ENCODE measurements at places on chromosomes 2 and 18. TPM values are rescaled to one million over a fixed set of nuclear protein-coding genes. Genes with fewer than 3 reads are reported as not detected.

DNA sequence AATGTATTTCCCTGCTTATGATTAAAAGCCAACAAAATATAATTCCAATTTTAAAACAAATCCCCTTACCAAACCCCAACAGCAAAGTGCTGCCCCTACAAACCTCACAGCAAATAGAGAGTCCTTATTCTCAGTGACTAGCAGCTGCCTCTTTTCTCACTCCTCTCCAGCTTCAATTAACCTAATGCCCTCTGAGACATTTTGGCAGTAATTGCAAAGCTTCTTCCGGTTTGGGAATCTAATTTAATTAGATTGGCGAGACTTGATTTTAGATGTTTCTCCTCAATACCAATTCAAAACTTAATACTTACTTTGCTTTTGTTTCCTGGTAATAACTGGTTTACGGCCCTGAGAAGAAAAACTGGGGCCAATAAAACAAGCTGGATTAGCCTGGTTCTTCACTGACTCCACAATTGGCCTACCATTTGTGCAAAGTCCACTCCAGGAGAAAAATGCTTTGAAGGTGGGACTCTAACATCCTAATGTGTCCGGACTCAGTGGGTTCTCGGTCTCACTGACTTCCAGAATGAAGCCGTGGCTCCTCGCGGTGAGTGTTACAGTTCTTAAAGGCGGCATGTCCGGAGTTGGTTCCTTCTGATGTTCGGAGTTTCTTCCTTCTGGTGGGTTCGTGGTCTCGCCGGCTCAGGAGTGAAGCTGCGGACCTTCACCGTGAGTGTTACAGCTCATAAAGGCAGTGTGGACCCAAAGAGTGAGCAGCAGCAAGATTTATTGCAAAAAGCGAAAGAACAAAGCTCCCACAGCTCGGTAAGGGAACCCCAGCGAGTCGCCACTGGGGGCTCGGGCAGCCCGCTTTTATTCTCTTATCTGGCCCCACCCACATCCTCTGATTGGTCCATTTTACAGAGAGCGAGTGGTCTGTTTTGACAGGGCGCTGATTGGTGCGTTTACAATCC, 52.8 kb downstream of the SLC35F5 start:
- H3K4me3 ChIP-seq, result no peak overlapping the region
- DNase-seq, result no peak
- no peaks in the 10 kb centered on the region for H3K27me3 ChIP-seq
- no peak overlapping the region for H3K27ac ChIP-seq
- peaks cover 18% of the 10 kb centered on the region for H3K4me1 ChIP-seq
- H3K36me3 ChIP-seq, result peaks cover 5% of the 10 kb centered on the region

GRCh38 chr2:95099910-95100309, 21.7 kb downstream of the MRPS5 start:
- H3K27ac ChIP-seq, result no peak overlapping the region
- no peak for DNase-seq
- no peak overlapping the region for H3K4me3 ChIP-seq
- peaks cover 10% of the 10 kb centered on the region for H3K4me1 ChIP-seq
- H3K36me3 ChIP-seq, result peaks cover 62% of the 10 kb centered on the region

GRCh38 chr2:27263287-27264252, 723 bp upstream of the SLC30A3 start:
- DNase-seq, result no peak
- peaks cover 22% of the 10 kb centered on the region for H3K4me1 ChIP-seq
- peaks cover 46% of the 10 kb centered on the region for H3K27me3 ChIP-seq

GRCh38 chr2:233674995-233675394, 3.3 kb downstream of the UGT1A9 start:
- H3K4me3 ChIP-seq, result no peak overlapping the region
- no peaks in the 10 kb centered on the region for H3K4me1 ChIP-seq
- H3K27ac ChIP-seq, result no peak overlapping the region
- peaks cover 21% of the 10 kb centered on the region for H3K27me3 ChIP-seq
- no peaks in the 10 kb centered on the region for H3K36me3 ChIP-seq

DNA sequence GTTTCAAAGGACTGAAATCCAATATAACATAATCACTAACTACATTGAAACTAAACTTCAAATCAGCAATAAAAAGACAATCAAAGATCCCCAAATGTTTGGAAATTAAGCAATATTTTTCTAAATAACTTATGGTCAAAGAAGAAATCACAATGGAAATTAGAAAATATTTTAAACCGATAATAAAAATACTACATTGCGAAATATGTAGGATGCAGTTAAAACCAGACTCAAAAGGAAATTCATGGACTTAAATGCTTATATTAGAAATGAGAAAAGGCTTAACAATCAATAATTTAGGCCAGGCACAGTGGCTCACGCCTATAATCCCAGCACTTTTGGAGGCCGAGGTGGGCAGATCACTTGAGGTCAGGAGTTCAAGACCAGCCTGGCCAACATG, 79.0 kb upstream of the HAAO start:
- no peak overlapping the region for H3K4me3 ChIP-seq
- H3K4me1 ChIP-seq, result no peaks in the 10 kb centered on the region
- no peak for DNase-seq
- H3K27ac ChIP-seq, result no peak overlapping the region
- H3K27me3 ChIP-seq, result peaks cover 10% of the 10 kb centered on the region

- no peak for DNase-seq
- peaks cover 9% of the 10 kb centered on the region for H3K27me3 ChIP-seq
- H3K4me1 ChIP-seq, result no peaks in the 10 kb centered on the region
- H3K36me3 ChIP-seq, result no peaks in the 10 kb centered on the region
- no peak overlapping the region for H3K27ac ChIP-seq
- no peak overlapping the region for H3K4me3 ChIP-seq
Observed at GRCh38 chr2:204473224-204473623, 72.1 kb upstream of the PARD3B start.

DNA sequence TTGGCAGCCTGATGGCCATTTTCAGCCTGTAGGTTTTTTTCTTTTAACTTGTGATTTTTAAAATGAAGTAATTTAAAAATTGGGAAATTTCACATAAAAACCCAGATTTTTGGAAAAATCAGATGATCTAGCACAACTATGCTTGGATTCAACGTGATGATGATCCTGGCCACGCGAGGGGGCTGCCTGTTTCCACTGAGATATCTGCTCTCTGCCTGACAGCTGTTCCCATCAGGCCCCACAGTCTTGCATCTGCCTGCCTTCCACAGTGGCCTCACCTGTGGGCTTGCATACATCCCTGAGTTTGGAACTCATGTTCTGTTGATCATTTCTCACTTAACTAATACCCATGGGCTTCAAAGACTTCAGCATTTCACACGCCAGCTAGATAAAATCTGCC, 92.1 kb upstream of the FZD5 start:
- no peak overlapping the region for H3K27ac ChIP-seq
- no peaks in the 10 kb centered on the region for H3K4me1 ChIP-seq
- no peaks in the 10 kb centered on the region for H3K36me3 ChIP-seq
- no peaks in the 10 kb centered on the region for H3K27me3 ChIP-seq
- H3K4me3 ChIP-seq, result no peak overlapping the region

DNA sequence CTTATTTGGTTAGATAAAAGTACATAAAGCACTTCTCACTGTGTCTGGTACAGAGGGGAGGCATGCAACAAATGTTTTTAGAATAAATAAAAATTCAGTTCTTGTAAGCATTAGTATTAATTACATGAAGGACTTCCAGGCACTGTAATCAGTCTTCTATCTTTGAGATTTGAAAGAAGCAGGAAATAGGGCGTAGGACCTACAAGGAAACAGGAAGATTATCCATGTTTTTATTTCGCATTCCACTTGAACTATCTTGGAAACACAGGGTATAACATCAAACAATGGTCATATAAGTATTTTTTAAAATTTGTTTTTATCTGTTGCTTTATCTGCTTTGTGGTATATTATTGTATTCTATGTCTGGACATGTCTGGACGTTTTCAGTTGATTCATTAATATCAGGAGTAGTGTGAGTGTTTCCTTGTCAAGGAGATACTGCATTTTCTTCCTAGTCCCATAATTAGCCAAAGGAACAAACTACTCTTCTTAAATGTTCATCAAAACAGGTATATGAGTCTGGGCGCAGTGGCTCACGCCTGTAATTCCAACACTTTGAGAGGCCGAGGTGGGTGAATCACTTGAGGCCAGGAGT, 32.5 kb downstream of the BMPR2 start:
- peaks cover 2% of the 10 kb centered on the region for H3K36me3 ChIP-seq
- no peak for DNase-seq
- no peak overlapping the region for H3K27ac ChIP-seq
- H3K4me1 ChIP-seq, result peaks cover 2% of the 10 kb centered on the region

DNA sequence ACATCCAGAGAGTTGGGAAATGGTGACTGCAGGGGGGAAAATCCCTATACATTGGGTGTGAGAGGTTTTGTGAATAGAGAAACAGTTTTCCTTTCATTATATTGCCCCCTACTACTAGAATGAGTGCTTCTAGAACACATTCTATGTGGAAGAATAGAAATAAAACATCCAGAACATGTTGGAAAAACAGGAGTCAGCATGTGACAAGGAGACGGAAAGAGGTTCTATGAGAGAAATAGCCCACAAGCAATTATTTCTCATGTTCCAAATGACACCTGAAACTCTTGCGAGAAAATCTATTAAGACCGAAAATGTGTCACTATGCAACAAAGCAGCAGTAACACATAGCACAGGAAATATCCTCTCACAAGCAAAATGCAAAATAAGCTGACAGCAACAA, 202.7 kb upstream of the SPOPL start:
- H3K4me1 ChIP-seq, result no peaks in the 10 kb centered on the region
- no peak overlapping the region for H3K4me3 ChIP-seq
- no peak overlapping the region for H3K27ac ChIP-seq
- no peaks in the 10 kb centered on the region for H3K27me3 ChIP-seq
- DNase-seq, result no peak

DNA sequence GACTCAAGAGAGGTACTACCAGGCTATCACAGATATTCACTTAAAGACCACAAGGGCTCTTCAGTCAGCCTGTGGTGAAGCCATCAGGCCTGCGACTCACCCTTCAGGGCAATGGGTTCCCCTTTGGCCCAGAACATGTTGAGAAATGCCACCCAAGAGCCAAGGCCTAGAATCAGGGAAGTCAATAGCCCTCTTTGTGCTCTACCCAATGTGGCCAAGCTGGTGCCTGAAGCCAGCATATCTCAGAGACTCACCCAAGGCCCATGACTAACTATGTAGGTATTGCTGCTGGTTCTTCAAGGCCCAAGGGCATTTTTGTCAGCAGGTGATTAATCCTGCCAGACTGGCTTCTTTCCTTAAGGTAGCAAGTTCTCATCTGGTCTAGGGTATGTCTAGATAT, 338.9 kb upstream of the SETBP1 start:
- no peaks in the 10 kb centered on the region for H3K36me3 ChIP-seq
- DNase-seq, result no peak
- H3K4me3 ChIP-seq, result no peak overlapping the region
- H3K27ac ChIP-seq, result no peak overlapping the region
- no peaks in the 10 kb centered on the region for H3K27me3 ChIP-seq
- no peaks in the 10 kb centered on the region for H3K4me1 ChIP-seq

GRCh38 chr2:130963196-130963848, 126.6 kb downstream of the ARHGEF4 start:
- H3K36me3 ChIP-seq, result no peaks in the 10 kb centered on the region
- H3K27ac ChIP-seq, result no peak overlapping the region
- H3K27me3 ChIP-seq, result peaks cover 66% of the 10 kb centered on the region
- DNase-seq, result no peak
- peaks cover 18% of the 10 kb centered on the region for H3K4me1 ChIP-seq
- H3K4me3 ChIP-seq, result no peak overlapping the region

- H3K4me3 ChIP-seq, result no peak overlapping the region
- DNase-seq, result no peak
- peaks cover 71% of the 10 kb centered on the region for H3K36me3 ChIP-seq
- peaks cover 51% of the 10 kb centered on the region for H3K4me1 ChIP-seq
- H3K27ac ChIP-seq, result no peak overlapping the region
Observed at GRCh38 chr2:63846487-63846886, 4.8 kb downstream of the UGP2 start.

LCT gene
- total RNA-seq, result 0.39 TPM

ZSWIM2 gene
- total RNA-seq, result not detected

CDK5R2 gene
- total RNA-seq, result not detected

HOXD10 gene
- not detected for total RNA-seq

HOXD13 gene
- total RNA-seq, result not detected

Measured in activated naive CD8-positive, alpha-beta T cell treated with anti-CD3 and anti-CD28 coated beads, Interleukin-2, amount 10 ng/mL, durations not matched to agents 7 days and 5 days (primary cell).